A673 (cell line): ENCODE measurements at places on chromosomes 12 and 14.

DNA sequence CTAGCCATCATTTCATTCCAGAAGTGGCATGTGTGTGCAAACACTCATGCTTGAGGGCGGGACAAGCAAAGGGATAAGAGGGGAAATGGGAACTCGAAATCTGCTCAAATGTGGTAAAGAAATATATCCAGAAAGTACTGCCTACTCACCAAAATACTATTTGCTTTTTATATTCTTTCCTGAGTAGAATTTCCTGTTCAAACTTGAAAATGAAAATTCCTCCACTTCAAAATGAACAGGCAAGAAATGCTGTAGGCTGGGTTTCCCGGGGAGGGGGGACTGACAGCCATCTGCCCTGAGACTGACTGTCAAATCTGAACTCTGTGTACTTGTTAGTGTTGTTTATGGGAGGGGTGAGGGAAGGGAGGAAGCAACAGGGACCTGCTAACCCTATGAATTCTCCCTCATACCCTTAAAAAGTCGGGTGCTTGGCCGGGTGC, 34.6 kb downstream of the NTF3 start:
- DNase-seq: no peak

GRCh38 chr12:46489951-46490388, 117.4 kb upstream of the SLC38A2 start:
- DNase-seq: no peak

- DNase-seq: no peak
Measured at GRCh38 chr12:85461127-85461526, 181.1 kb downstream of the ALX1 start.

- peak; percentile 83 for DNase-seq
Measured at GRCh38 chr12:19572920-19573558, 133.7 kb downstream of the AEBP2 start.

DNA sequence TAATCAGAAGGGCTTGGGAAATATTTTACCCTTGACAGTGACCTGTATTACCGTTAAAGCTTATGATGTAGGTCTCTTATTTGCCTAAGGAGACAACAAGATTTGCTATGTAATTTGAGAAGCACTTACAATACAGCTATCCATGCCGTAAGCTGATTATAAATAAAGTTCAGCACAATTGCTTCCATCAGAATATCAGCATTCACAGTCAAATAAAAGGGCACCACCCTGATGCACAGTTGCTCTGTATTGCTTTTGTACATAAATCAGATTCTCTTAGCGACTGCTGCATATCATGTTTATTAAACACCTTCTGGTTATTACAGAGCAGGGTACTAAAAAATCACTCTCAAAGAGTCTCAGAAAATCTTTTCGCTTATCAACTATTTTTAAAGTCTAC, 67.3 kb upstream of the VRK1 start:
- no peak for DNase-seq

GRCh38 chr14:89011355-89012281, 187.2 kb downstream of the TTC8 start:
- DNase-seq: no peak

DNA sequence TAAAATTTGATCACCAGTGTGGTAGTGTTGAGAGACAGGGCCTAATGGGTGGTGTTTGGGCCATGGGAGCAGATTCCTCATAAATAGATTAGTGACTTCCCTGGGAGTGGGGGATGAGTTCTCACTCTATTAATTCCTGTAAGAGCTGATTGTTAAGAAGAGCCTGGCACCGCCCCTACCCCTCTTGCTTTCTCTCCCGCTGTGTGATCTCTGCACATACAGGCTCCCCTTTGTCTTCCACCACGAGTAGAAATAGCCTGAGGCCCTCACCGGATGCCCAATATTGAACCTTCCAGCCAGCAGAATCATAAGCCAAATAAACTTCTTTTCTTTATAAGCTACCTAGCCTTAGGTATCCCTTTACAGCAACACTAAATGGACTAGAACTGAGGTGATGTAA, 31.9 kb upstream of the CAND1 start:
- peak; percentile 14 for DNase-seq

- DNase-seq: no peak
Measured at GRCh38 chr14:90053044-90053443, 8.8 kb upstream of the KCNK13 start.

- no peak for DNase-seq
Measured at GRCh38 chr12:102298022-102298421, 100.4 kb upstream of the PMCH start.

DNA sequence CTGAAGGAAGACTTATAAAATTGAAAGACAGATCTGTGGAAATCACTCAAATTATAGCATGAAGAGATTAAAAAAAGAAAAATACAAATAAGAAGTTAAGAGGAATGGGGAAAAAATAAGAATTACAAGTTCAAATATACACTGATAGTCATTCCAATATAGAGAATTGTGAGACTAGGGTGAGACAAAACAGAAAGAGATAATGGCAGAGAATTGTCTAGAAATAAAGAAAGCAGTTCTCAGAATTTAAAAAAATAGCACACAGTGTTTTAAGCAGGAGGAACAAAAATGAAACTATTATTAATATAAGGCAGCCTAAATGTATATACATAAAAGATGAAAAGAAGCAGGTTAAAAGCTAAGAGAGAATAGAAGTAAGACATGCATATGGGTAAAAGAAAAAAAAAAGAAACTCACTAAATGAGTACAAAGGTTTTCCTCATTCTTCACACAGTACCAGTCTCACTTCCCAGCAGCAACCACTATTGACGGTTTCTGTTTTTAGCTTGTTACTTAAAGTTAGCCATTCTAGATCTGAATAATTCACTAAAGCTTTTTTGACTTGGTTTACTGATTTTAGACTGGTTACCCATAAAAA, 31.1 kb downstream of the SLC38A4 start:
- no peak for DNase-seq

- DNase-seq: no peak
Measured at GRCh38 chr12:109983432-109984142, 12.6 kb downstream of the GIT2 start.

- DNase-seq: no peak
Measured at GRCh38 chr12:81300454-81300853, 222.6 kb downstream of the ACSS3 start.

DNA sequence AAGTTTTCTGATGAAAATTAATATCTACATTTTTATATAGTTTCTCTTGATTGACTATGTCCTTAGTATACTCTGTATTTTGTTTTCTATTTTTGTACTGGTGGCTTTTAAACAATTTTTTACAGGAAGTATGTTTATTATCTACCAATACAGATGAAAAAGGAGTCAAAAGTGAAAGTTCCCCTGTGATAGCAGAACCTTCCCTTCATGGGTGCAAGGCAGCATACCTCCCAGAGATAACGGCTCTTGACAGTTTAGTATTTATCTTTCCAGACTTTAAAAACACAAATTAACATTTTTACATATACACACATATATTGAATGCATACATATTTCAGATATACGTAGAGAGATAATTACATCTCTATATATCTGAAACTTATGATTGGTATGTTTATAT, 17.1 kb upstream of the FAM234B start:
- no peak for DNase-seq

GRCh38 chr12:92952394-92952793, 23.3 kb upstream of the EEA1 start:
- no peak for DNase-seq

DNA sequence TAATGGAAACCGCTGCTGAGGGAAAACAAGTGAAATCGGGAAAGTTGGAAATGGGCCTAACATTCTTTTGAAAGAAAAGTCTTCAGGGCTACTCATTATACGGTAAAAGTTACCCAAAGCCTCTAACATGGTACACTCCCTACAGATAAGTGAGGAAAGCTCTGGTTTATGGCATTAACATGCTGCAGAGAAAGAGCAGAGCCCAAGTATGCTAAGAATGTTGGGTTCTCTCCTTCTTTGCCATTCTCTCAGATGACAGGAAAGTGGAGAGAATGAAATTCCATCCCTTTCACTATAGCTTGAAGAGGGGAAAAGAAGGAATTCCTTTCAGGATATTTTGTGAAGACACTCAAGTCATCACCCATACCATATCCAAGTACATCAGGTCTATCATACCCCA, 348.0 kb downstream of the SEC23A start:
- DNase-seq: no peak

DNA sequence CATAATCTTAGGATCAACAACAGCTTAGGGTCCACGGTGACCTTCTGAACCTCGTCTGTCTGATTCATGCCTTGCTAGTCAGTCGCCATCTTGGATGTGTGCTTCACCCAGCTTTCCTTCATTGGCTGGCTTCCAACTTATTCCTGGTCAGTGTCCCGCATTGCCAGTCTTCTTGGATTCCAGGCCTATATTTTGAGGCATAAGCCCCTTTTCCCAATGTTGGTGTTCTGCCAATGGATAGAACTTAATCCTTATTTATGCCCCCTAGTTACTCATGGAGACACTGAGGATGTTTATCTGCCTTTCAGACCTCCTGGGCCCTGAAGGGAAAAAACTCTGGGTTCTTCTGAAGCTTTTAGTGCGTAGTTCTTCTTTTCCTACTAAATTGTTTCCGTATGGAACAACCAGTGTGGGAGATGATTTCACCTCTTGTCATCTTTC, 5.8 kb downstream of the JDP2 start:
- DNase-seq: no peak

GRCh38 chr12:39613525-39613924, 6.1 kb downstream of the ABCD2 start:
- no peak for DNase-seq
